ENCODE measurements at places on chromosomes 12 and 14. TPM values are rescaled to one million over a fixed set of nuclear protein-coding genes. Genes with fewer than 3 reads are reported as not detected.
A peak's percentile ranks its signal among the peaks of the same experiment; 100 is the strongest.

DNA sequence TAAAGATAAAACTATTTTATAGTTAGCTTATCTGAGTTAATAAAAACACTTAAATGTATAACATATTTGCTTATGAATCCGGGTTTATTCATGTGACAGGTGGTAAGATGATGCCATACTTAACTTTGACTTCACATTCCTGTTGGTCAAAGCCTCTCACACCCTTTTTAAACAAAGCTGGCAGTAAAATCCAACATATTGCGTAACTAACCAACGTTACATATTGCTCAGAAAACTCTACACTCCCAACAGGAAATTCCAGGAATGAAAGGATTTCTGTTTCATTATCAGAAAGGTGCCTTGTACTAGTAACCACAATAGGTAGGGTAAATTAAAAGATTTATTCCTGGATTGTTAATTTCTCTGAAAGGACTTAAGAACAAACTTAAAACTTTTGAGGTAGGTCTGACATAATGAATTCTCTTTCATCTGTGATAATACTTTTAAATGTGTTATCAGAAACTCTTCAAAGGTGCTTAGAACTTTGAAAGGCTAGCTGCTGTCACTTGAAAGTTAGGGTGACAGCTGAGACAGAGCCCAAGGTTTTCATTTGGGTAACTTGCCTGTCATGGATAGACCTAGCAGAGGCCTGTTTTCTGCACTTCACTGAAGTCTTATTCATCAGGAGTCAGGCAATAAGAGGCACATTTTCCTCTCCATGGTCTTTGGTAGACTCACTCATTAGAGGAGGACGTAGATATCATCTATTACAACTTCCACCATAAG is 23.8 kb upstream of the CATSPERB start:
- no peak for DNase-seq

TMEM233 gene
- total RNA-seq = not detected

DNA sequence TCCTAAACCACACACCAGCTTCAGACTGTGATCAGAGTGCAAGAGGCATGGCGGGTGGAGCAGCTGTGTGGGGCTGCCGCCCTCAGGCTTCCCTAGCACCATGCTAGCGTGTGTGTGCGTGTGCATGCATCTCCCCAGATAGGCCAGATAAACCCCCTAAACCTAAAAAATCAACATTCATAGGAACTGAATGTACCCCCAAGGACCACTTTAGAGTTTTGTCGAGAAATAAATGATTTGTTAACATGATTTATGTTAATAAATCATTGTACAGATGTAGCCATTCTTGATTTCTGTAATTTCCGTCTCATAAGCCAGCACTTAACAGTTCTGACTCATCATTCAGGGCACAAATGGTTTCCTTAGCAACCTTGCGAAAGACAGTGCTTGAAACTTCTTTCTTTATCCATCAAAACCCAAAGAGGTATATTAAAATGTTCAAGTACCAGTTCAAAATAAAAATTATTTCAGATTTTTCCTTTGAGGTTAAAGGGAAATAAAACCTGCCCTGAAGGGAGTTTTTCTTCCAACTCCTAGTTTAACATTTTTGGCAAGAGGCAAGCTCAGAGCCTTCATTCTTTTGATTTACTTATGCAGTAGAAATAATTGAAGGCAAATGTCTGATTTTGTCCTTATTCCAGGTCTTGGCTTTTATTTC is 206.2 kb upstream of the RGS6 start:
- no peak for DNase-seq

DNA sequence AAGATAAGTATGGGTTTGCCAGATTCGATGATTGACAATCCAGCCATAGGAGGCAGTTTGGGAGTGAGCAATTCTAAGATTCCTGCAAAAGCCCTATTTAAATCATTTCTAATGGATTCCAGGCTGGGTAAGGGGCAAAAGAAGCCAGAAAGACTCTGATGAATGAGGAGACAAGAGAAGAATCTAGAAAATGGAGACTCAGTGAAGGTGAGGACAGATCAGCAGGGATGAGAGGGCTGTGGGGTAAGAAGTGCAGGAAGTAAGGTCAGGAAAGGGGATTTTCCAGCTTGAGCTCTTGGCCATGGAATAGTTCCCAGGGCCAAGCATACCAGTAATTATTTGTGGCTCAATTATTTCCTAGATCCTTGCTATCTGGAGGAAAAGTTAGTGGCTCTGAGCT is 87.3 kb downstream of the TMX1 start:
- no peak for DNase-seq

- DNase-seq = no peak
These were observed 211.3 kb upstream of the KRR1 start for GRCh38 chr12:75722714-75723200.

DNA sequence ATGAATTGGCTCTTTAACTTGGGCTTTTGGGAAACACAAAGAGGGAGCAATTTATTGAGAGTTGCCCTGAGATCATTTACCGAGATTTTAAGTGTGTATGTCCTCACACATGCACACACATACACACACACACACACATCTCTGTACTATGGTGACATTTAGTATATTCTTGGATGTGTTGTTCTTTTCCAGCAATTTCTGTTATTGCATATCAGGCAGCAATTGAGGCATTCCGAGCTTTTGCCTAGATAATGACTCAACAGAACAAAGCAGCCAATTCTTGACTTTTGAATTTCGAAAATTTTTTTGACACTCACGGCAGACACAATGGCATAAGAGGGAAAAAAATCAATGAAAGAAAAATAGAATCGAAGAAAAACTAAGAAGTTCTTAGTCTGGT is 248.5 kb downstream of the DUSP6 start:
- no peak for DNase-seq

DNA sequence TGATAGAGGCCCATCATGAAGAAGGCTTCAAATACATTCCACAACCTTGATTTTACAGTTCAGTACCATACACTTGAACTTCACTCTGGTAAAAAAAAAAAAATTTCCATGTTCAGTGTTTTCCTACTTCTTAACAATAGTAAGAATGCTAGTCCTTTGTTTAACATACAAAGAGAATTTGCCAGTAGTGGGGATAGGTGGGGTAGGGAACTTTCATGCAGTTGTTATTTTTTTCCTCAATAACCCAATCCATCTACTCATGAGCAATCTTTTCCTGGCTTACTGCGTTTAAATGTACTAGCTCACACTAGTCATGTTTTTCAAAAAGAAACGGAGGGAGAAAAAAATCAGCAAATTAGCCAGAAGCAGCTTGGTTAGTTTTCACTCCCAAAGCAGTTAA is 206.1 kb downstream of the PRKD1 start:
- no peak for DNase-seq

DNA sequence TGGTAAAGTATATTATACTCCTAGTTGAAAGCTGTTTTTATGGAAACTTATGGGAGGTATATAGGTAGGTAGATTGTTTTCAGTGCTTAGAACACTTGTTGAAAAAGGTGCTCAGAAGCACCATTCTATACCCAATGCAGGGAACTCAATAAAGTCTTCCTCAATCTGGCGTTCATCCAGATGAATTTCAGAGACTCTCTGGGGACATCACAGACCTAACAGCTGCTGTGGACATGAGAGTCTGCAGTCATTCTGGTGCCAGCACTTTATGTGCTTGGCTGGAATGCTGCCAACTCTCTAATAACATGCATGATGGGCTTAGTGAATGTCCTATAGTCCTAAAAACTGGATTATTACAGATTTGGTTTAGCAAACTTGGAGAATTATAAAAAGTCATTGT is 115.9 kb downstream of the NTN4 start:
- no peak for DNase-seq

DNA sequence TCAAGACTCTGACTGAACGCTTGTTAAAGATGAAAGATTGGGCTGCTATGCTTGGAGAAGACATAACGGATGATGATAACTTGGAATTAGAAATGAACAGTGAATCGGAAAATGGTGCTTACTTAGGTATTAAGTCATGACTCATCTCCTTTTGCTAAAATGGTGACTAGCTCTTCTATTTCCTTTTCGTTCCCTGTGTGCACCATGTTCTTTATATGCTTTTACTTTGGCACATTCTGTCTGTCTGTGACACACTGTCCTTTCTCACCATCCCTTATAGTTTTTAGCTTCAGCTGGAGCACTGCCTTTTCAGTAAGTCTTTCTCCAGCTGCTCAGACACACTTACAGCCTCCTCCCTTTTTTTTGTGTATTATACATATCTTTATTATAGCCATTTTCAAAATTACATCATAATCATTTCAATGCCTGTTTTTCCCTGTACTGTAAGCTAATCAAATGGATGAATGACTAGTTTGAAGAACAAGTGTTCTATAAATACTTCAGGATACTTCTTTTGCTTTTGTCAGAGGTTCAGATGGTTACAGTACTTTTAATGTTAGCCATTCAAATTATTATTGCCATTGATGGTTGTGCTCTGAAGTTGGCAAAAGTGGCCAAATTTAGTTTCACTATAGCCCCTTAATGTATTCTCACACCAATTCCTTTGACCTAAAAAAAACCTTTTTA is 68.6 kb downstream of the MIA2 start:
- DNase-seq = no peak

- no peak for DNase-seq
These were observed 63.4 kb upstream of the CCND2 start for GRCh38 chr12:4210183-4210582.

GRCh38 chr12:76890151-76891143 is 11.6 kb upstream of the CSRP2 start:
- DNase-seq = peak; percentile 48
